AG10803 (cell line): ENCODE measurements at places on chromosomes 4 and X.
A peak's percentile ranks its signal among the peaks of the same experiment; 100 is the strongest.

- DNase-seq: peak; percentile 25
Observed at GRCh38 chr4:76002176-76002575, 5.1 kb downstream of the CXCL9 start.

DNA sequence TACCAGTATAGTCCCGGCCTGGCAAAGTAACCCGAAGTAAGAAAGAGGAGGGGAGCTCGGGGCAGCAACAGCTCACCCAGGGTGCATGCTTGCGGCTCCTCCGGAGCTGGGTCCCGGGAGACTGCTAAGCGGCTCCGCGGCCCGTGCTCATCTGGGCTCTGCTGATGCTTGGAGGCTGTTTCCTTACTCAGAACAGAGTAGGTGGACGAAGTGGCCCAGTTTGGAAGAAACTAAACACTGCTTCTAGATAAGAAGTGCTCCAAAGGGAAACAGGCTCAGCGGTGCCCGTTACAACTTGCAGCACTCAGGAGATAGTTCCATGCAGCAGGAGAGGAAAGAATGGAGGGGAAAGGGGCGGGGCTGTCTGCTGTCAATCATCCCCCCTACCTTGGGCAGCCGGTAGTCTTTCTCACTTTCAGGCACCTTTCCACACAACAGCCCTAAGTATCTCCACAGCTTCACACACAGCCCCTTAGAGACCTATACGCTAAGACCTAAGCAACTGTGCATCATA lies at the start of gene COL4A6:
Gene COL4A6, minus strand, starts transcription at position 313 of the 514 bp plus-strand sequence. Its CDS starts 226 bp downstream, at position 87.
- no peak for DNase-seq

GRCh38 chrX:8639949-8640475 lies 91.9 kb downstream of the ANOS1 start:
- DNase-seq: no peak

DNA sequence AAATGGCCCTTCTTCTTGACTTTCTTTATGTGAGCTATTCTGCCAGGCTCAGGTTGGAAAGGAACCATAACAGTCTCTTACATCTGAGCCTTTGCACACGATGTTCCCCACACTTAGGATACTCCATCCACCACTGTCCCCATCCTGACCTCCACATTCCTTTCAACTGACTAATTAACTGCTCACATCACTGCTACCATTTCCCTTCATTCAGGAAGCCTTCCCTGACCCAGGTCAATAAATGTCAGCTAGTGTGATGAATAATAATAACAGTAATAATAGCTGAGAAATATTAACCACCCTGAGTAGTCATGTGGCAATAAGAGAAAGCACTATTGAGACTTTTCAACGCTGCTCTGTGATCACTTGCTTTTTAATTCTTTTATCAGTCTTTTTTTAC lies 291.7 kb downstream of the KCNIP4 start:
- DNase-seq: peak; percentile 0

- peak; percentile 93 for DNase-seq
Observed at GRCh38 chr4:76546759-76547742, 112.0 kb downstream of the SHROOM3 start.

DNA sequence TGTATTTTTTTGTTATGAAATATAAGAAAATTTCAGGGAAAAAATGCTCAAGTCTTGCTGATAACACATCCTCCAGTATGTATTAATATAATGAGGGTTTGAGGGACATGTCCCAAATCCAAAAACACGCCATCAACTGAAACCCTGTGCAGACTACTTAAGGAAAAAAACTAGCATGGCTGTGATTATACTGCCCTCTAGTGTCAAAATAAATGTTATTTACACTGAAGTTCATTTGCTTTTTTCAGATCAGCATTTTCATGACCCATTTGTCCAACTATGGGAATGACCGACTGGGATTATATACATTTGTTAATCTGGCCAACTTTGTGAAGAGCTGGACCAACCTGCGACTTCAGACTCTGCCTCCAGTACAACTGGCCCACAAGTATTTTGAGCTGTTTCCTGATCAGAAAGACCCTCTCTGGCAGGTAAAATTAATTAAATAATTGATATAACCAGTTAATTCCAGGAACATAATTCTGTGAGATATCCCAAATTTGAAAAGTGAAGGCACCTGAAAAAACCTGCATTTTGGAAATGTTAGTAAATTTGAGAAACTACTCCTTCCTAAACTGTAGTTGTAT lies 128.5 kb downstream of the PRSS12 start:
- peak; percentile 76 for DNase-seq

- no peak for DNase-seq
Observed at GRCh38 chr4:17769406-17770174, 11.8 kb downstream of the FAM184B start.

GRCh38 chr4:751676-752075 lies 46.0 kb downstream of the PCGF3 start:
- DNase-seq: no peak

DNA sequence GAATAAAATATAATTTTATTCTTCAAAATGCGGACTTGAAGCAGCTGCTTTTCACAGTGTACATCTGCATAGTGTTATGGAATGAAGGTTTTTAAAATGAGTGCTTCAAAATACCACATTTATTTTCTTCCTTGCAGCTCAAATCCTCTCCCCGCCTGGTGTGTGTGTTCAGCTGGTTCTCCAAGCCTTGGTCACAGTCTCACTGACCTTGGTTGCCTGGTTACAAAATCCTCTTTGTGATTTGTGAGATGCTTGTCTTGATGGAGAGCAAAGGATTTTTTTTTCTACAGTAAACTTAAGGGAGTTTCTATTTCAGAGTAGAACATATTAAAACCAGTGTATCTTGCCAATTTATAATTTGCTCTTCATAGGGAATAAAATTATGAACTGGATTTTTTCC lies 139.2 kb downstream of the PCDH18 start:
- peak; percentile 50 for DNase-seq

DNA sequence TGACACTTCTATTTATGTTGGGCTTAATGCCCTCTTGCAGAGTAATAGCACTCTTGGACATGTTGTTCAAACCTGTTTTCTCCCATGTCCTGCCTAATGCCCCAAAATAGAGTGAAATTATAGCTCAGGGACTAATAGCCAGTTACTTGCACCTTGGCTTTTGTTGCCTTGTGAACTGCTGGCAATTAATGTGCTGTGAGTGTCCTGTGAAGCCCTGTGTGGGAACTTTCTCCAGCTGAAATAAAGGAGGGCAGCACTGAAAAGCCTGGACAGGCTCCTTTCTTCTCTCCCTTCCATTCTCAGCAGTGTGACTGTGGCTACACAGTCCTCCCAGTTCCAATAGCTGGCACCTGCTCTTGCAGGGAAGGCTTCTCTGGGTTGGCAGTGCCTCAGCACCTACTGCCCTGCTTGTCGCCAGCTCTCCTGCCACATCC lies 72.4 kb downstream of the DCLK2 start:
- no peak for DNase-seq

- DNase-seq: no peak
Observed at GRCh38 chrX:110444996-110445395, 86.3 kb downstream of the RTL9 start.

DNA sequence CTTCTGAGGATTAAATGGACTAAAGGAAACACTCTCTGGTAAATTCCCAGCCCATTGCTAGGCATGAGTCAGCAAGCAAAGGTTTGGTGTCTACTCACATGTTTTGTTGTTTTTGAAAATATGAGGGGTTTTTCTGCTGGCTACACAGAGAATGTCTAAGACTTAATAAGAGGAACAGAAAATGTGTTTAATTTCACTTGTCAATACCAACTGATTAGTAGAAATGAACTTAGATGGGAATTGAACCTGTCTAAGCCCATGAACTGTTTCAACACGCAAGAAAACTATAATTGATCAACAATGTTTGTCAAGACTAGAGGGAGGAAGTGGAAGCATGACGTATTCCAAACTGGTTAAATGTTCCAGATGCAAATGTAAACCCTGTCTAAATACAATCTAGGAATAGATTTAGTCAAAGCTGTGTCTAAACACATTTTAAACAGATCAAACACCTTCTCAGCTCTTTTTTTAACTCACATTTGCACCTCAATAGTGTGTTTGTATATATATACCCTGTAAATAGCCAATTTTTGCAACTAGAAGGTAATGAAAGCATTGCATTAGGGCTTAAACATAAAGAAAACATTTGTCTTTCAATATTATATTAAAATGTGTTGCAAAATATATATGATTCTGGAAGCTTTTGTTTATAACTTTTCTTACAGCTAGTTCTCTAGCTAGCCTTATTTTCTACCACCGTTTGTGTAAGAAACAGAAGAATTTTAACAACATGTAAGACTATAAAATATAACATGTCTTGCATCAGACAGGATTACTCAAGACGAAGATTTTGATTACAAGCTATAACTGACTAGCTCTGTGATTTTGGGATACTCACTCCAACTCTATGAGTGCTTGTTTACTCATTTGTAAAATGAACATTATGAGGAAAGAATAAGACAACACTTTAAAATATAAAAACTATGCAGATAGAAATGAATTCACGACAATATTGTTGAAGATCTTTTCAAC lies 607.8 kb downstream of the FSTL5 start:
- DNase-seq: peak; percentile 20

GRCh38 chr4:169383724-169384123 lies 113.0 kb upstream of the SH3RF1 start:
- DNase-seq: peak; percentile 97

DNA sequence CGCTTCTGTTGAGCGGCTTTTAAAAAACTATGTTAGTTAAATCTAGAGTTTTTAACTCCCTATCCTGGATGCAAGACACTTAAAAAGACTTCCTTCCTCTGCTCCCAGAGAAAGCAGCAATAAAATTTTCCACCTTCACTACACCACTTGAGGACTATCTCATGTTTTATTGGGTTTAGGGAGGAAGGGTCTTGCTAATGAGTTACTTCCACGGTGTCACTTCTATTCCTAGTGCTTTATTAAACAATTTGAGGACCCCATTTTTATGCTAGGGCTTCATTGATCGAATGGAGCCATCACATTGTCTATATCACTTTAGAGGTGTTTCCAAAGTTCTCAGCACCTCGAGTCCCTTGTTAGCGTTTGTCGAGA lies 3.7 kb upstream of the STIM2 start:
- no peak for DNase-seq

DNA sequence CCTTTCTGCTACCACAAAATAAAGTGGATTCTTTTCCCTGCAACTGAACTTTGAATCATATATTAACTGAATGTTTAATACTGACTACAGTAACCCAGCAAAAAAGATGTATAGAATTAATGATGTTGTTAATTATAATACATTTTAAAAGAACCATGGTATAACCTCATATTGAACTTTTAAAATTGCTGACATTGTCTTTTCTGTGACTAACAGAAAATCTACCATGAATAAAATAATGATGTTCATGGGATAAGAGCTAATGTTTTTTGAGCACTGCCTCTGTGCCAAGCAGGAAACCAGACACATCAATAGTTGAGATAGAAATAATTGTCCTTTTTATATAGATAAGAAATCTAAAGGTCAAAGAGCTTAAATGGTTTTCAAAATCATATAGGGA lies 691.9 kb downstream of the PDHA2 start:
- no peak for DNase-seq

GRCh38 chrX:9429767-9430166 lies 35.1 kb upstream of the TBL1X start:
- no peak for DNase-seq

GRCh38 chr4:128006592-128006991 lies 41.4 kb downstream of the ABHD18 start:
- no peak for DNase-seq

DNA sequence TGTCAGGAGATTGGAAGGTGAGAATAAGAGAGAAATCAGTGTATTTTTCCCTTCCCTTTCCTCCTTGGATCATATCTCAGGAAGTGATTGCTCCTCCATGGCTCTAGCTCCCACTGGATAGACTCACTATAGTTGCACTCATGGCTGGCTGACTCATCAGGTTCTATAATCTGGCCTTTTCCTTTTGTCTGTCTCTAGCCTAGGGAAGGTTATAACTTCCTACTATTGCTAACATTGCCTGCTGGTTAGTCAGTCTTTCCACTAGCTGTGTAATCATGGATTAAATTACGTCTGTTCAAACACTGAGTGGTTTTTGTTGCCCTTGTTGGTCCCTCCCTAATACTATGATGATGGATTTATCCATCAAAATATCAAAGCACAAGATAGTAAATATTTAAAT lies 195.5 kb upstream of the VEGFC start:
- peak; percentile 90 for DNase-seq

GRCh38 chrX:154805696-154806091 lies 409 bp upstream of the MPP1 start:
- DNase-seq: peak; percentile 55

GRCh38 chr4:98544141-98544817 lies 114.1 kb downstream of the TSPAN5 start:
- DNase-seq: peak; percentile 18

DNA sequence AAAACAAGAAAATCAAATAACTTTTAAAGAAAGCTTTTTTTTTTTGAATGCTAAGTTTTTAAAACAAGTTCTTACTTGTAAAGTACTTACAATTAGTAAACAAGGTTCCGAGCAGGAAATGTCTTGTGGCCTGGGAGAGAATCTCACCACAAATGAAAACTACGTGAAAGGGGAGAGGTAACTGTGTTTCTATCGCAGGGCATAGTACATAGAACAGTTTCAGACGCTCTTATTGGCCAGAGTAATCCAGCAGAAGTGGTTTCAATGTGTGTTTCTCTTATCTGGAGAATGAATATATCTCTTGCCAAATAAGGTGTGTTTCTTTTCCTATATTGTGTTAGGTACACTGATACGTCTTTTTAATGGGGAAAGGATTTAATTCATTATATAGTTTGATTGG lies at the start of gene PLAC8:
Gene PLAC8, minus strand, starts transcription at position 154 of the 400 bp plus-strand sequence. CDS start 6,808 bp downstream, outside the sequence.
- DNase-seq: no peak

- no peak for DNase-seq
Observed at GRCh38 chr4:184398741-184399511, 75.4 kb downstream of the IRF2 start.

- DNase-seq: no peak
Observed at GRCh38 chrX:38848671-38849455, 47.6 kb downstream of the MID1IP1 start.

- DNase-seq: no peak
Observed at GRCh38 chr4:82705169-82705927, 93.2 kb downstream of the SCD5 start.

DNA sequence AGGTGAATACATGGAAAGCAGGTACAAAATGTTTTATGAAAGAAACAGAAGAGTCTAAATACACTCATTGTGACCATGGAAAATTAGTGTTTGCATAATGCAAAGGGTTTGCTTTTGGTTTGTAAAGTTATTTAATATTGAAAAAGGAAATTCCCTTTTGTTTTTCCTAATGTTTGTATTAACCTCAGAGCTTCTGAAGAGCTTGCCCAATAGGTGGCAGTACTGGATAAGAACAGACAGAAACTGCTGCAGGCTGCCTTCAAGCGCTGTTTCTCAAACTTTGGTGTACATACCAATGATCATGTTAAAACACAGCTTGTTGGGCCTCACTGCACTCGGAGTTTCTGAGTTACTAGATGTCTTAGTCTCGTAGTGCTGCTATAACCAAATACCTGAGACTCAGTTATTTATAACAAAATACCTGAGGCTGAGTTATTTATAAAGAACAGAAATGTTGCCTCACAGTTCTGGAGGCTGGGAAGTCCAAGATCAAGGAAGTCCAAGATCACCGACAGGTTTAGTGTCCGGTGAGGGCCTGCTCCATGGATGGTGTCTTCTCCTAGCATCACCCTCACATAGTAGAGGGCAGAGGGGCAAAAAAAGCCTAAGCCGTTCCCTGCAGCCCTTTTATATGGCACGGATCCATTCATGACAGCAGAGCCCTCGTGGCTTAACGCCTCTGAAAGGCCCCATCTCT lies 54.2 kb downstream of the SUPT20HL2 start:
- DNase-seq: peak; percentile 74

- DNase-seq: no peak
Observed at GRCh38 chrX:87525771-87526229, 8.2 kb downstream of the KLHL4 start.

GRCh38 chr4:102730968-102731533 lies 29.7 kb downstream of the MANBA start:
- no peak for DNase-seq

GRCh38 chr4:125315576-125316400 lies 1.0 kb downstream of the FAT4 start:
- DNase-seq: peak; percentile 46
